Left kidney (tissue), 8 donors: ENCODE measurements at places on chromosomes 16 and 17.

- no peak for DNase-seq
These were observed 113.1 kb downstream of the SNX29 start for GRCh38 chr16:12089492-12090150.

- no peak for DNase-seq
These were observed 138.8 kb upstream of the CCL2 start for GRCh38 chr17:34116306-34116705.

- no peak for DNase-seq
These were observed 274.9 kb downstream of the HAPSTR1 start for GRCh38 chr16:9366048-9366969.

DNA sequence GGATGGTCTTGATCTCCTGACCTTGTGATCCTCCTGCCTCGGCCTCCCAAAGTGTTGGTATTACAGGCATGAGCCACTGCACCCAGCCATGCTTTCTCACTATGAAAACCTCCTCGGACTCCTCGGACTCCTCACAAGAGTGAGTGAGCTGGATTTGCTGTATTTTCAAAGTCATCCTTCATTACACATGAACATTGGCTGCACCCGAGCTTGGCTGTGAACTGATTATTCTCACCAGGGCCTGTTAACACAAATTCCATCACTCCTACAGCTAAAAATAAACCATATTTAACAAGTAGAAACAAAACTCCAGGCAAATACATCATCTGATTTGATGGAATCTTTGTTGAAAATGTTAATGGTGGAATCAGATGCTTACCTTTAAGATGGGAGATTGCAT, 50.3 kb downstream of the PITPNC1 start:
- DNase-seq: no peak

DNA sequence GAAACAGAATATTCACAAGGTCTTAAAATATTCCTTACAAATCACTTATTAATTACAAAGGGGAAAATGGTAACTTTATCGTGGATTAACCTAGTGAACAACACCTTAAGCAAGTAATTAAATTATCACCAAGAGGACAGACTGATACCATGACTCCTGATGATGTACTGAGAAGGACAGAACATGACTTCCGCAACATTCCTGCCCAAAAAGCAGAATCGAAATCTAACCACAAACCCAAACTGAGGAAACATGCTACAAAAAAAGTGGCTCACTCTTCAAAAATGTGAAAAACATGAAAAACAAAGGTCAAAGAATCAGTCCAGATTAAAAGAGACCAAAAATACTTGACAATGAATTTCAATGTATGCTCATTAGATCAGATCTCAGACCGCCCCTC, 151.5 kb downstream of the AATF start:
- DNase-seq: no peak

DNA sequence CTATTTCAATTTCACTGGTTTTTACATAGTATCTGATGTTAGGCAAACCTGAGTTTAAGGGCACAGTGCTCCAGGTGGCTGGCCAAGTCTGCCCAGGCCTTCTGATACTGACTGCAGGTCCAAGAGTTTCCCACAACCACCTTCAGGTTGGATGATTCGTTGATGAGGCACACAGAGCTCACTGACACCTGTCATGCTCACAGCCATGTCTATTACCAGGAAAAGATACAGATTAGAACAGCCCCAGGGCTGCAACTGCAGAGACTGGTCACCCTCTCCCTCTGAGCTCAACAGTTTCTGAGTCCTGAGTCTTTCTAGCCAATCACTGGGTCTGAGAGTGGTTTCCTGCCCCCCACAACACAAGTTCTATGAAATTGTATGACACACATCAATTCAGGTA, 37.2 kb downstream of the MEAK7 start:
- DNase-seq: no peak

GRCh38 chr17:57285701-57286100, 29.4 kb downstream of the MSI2 start:
- DNase-seq: no peak

DNA sequence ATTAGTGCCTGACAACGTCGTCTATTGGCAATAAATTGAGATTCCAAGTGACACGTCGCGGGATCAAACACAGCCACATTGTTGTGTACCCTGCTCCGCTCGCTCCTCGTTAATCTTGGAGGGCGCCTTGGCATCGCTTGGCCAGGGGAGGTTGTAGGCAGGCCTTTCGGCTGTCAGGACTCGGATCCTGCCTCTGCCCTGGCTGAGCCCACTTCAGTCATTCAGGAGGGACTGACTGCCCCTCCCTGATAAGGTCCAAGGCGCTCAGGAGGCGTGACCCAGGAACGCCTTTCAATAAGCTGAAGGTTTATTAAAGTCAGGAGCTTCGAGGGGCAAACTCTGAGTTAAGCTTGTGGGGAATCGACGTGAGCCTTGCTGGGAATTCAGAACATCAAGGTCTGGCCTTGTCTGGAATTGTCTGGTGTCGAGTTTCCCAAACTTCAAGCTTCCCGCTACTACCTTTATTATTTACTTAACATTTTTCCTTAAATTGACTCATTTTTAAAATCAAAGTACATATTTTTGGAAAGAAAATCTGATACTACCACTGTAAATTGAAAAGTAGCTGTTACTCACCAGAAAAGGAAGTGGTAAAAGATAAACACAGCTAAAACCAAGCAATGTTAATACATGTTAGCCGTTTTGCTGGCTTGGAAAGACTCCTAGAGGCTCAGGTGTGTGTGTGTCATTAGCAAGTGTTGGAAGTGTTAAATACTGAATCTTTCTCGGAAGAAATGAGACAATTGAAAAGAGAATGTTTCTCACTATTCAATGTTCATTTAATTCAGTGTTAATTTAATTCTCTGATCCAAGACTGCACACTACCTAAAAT, 5.3 kb upstream of the IRX3 start:
- DNase-seq: no peak

- DNase-seq: no peak
These were observed 22.5 kb downstream of the XPO6 start for GRCh38 chr16:28189245-28189644.

- no peak for DNase-seq
These were observed 45.5 kb downstream of the KATNIP start for GRCh38 chr16:27595475-27595874.

DNA sequence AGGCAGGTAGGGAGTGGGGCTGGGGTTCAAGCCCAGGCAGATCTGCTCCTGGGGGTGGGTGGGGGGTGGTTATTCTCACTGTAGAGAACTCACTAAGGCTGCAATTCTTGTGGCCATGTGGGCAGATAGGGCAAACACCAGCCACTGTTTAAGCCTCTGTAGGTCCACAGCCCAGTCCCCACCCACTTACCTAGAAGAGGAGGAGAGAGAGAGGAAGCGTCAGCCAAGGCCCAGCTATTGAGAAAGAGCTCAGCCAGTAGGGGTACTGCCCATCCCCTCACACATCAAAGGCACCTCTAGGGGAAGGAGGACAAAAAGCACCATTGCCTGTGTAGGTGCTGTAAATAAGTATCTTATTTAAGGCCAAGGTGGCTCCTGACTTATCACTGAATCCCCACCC, 12.9 kb downstream of the KRT16 start:
- DNase-seq: no peak

DNA sequence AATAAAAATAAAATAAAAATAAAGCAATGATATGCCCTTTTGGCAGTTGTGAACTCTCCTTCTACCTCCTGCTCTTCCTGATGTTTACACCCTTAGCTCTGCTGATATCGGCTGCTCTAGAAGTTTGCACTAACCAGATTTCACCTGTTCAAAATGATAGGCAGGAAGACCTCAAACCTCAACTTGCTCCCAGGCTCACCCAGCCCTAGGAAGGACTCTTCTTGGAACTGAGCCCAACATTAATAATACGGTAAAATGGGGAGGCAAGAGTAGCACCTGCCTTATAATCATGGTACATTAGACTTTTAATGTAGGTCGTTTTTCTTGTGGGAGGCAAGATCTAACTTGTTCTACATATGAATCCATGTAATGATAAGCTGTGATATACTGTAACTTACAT, 61.2 kb upstream of the MED13 start:
- no peak for DNase-seq

GRCh38 chr17:73986641-73987177, 216.8 kb upstream of the RPL38 start:
- no peak for DNase-seq

GRCh38 chr17:19338031-19338990, 24.2 kb downstream of the B9D1 start:
- no peak for DNase-seq

DNA sequence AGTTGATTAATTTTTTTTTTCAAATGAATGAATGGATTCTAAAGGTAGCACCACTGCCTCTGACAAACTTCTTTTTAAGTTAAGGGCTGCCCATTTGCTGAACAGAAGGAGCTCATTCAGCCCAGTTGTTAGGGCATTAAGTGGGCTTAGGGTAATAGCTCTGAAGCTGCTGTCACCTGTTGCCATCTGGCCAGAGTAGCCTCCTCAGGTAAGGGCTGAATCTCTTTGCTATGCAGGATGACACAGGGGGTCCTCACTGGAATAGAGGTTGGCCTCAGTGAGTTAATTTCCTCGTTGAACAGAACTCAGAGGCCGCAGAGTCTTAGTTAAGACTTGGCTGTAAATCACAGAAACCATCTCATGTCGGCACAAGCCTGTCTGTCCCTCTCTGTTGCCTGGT, 232.8 kb downstream of the CCDC182 start:
- DNase-seq: no peak

DNA sequence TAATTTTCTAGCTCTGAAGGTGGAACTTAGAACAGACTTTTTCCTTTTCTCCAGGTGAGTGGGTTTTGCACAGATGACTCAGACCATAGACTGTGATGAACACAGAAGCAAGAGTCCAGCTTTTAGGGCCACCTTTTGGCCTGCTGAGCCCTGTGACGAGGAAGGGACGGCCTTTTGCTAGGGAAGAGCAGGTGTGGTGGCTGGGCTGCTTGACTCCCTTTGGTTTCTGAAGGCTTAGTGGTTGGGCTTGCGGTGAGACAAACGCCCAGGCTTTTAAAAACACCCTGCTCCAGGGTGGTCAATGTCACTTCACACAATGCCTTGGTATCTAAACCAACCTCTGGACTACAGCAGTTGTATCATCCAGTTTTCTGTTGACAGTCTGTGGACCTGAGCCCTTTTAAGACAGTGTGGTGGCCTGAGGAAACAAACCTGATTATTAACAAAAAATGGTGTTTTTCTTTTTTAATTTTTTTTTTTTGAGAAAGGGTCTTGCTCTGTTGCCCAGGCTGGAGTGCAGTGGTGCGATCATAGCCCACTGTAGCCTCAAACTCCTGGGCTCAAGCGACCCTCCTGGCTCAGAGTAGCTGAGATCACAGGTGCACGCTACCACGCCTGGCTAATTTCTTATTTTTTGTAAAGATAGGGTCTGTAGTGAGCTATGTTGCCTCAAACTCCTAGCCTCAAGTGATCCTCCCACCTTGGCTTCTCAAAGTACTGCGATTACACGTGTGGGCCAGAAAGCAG, 134.0 kb downstream of the SNX29 start:
- DNase-seq: no peak

- no peak for DNase-seq
These were observed 56.1 kb downstream of the ARSG start for GRCh38 chr17:68347380-68347779.

GRCh38 chr16:64362193-64362592, 759.7 kb downstream of the CDH11 start:
- DNase-seq: no peak

GRCh38 chr17:82320956-82321927, 3.8 kb upstream of the CD7 start:
- no peak for DNase-seq

DNA sequence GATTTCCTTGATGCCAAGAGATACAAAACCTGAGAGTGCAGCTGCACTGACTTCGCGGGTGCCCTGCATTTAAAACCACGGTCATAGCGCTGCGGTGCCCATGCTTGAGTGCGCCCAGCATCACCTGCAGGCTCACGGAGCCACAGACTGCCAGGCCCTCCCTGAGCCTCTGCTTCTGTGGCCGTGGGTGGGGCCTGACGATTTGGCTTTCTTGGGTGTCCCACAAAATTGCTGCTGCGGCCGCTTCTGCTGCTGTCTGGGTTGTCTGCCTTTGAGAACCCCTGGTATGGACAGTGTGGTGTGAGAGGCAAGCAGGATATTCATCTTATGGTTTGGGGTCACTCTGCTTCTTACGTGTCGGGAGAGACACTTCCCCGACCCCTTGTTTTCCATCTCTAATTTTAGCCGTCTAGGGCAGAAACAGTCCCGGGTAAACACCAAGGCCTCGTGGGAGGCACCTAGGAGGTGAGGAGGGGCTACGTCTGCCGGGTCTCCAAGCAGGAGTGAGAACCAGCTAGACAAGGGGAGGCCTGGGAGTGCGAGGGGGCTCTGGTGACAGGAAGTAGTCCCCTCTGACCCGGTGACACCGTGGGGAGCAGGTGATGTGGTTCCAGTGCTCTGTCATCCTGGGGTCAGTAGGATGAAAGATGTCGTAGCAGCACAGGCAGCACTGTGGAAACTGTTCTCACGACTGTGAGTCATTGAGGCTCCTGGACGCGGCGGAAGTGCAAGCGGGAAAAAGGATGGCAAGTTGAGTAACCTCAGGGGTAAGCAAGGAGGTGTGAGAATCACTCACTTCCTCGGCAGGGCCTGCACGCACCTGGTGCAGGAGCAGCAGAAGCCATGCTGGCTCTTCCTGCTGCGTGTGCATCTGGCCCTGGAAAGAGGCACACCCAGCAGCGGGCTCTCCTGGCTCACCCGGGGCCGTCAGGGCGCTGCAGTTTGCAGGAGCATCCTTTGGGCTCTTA, 176.3 kb downstream of the RPTOR start:
- no peak for DNase-seq

- no peak for DNase-seq
These were observed 301.6 kb upstream of the C16orf82 start for GRCh38 chr16:26765087-26765486.

DNA sequence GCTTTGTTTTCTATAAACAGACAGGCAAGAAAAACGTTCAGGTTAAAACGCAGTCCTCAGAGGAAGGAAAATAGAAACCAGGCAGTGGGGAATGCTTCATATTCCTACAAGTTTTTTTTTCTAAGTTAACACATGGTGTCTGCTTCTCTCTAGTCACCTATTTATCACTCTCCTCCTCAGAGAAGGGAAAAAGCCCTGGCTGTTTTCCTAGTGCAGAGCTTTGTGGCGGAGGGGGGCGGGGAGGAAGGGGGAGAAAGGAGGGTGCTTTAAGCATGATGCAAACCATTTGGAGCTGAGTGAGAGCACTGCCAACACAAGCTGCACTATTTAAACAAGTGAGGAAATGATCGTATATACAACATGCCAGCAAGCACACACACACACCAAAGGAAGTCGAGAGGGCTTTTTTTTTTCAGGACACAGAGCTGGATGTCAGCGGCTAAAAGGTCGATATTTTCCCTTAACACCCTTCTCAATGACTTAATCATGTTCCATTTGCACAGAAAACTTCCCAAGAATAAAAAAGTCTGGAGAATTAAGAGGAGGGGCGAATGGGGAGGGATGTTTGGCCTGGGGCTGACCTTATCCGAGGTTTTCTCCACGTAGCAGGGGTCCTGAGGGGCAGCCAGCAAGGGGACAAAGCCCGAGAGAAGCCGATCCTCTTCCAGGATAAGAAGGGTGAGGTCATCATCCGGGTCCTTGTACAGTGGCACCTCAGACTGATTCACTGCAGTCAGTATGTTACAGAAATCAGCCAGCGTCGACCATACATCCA, 117.4 kb downstream of the HIC1 start:
- DNase-seq: peak; percentile 87
